ENCODE measurements at places on chromosomes 6 and 20.
A peak's percentile ranks its signal among the peaks of the same experiment; 100 is the strongest.

GRCh38 chr20:59832406-59833363 is 100.8 kb downstream of the SYCP2 start:
- no peak for DNase-seq

DNA sequence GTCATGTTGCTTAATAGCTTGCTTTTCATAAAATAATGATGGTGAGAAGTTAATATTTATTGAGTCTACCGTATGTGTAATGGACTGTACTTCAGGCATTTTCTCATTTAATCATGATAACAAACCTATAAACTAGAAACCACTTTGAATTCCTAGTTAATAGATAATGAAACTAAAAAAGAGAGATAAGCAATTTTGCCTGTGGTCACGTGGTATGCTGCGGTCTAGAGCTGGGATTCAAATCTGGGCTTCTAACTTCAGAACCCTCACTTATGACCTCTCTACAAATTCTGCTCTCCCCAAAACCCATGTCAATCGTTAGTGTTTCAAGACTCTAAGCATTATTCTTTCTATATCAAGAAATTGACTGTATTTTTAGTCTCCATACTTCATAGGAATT is 700.7 kb downstream of the PRKN start:
- no peak for DNase-seq

GRCh38 chr20:16749573-16749972 is 1.4 kb downstream of the OTOR start:
- DNase-seq = no peak

DNA sequence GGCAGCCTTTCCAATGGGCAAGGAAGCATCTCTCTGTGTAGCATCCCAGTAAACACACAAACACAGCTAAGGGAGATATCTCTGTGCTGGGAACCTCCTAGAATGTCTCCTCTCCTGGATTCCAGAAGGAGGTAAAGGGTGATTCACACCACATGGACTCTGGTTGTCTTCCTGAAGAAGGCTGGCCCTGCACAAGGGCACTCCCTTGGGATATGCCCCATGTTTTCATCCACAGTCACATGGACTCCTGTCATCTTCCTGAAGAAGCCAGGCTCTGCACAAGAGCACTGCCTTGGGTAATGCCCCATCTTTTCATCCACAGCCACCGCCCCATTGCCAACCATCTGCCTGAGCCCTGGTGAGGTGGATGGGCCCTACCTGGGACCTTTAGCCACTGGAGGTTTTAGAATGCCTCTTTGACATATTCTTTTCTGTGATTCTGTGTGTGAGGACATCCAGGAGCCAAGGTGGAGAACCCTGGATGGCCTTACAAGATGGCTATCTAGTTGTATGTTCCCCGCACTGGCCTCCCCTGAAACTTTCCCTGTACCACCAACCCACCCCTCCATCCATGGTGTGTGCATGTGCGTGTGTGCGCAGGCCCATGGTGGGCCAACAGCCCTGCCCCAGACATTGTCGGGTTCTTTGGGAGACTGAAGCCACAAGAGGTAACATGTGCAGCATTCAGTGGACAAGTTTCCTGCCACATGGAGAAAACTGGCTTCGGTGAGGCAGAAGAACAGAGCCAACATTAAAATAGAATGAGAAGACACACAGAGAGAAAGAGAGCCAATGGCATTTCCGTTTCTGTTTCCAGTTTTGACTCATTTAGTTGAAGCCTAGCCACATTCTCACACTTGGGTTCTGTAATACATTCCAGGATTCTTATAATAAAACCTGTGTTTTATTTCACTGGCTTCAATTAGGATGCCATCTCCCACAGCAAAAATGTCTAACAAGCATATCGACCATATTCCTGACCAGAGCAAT is 110.2 kb upstream of the CST7 start:
- DNase-seq = peak; percentile 63
